Left ventricle myocardium inferior (tissue), 1 donor: ENCODE measurements at places on chromosomes 7 and 10.

DNA sequence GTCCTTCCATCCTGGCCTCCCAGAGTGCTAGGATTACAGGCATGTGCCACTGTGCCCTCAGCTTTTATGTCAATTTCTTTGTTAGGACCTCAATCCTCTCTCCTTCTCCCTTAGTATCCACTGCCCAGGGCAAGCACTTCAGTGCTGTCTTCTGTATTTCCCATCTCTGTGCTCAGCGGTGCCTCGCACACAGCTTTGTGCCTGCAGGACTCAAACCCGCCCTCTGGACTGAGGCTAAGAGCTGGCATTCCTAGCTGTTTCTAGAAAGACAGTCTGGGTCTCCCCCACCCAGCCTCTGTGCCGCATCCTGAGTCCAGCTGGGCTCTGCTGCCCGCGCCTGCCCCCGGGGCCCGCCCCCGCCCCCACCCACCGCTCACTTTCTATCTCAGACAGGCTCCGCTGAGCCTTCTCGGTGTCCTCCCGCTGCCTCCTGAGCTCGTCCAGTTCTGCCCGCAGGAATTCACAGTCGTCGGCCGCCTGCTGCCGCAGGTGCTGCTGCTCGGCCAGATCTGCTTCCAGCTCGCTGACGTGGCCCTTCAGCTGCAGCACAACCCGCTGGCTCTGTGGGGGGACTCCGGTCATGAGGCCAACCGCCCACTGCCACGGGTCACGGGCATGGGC is 67.3 kb downstream of the SPDYE5 start:
- no peak for DNase-seq

DNA sequence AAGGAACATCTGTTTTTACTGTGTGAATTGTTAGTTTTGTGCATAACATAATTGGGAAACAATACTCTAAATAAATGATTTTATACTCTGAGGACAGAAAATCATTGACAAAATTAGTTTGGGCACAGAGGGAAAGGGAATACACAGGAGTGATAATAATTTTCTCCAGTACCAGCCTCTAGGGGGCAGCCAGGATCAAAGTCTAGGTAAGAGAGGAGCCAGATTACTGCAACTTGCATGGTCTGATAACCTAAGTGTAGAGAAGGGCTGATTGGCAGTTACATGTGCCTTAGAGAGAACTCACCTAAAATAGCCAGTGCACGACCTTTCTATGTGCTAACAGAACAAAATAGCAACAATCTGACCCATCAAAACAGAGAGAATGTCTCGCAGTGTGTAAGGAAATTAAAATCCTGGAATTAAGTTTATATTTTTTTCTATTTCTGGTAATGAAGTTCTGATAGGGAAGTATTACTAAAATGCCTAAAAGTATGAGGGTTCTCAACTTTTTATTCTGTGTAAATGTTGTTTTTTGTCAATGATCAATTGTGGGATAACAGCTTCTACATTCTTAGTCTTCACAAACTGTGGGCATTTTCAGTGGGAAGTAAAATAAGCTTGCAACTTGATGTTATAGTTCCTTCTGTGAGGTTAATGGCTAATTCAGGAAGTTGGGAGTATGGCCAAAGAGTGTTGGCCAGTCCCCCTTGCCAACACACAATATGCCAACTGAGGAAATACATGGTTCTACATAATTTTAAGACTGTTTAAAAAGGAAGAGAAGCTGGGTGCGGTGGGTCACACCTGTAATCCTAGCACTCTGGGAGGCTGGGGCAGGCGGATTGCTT is 66.4 kb downstream of the EXOC6 start:
- no peak for DNase-seq

DNA sequence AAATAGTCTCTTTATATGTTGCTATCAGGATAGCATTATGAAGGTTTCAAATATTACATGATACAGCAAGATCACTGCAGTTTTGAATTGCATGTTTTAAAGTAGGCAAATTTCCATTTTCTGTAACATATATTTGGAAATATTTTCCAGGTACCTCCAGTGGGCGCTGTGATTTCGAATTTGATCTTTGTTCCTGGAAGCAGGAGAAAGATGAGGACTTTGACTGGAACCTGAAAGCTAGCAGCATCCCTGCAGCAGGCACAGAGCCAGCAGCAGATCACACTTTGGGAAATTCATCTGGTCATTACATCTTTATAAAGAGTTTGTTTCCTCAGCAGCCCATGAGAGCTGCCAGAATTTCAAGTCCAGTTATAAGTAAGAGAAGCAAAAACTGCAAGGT is 299.0 kb downstream of the MALRD1 start:
- no peak for DNase-seq

GRCh38 chr7:124397134-124397533 is 364.3 kb upstream of the TMEM229A start:
- no peak for DNase-seq

GRCh38 chr10:105974803-105975456 is 1189.6 kb downstream of the SORCS1 start:
- no peak for DNase-seq

- no peak for DNase-seq
These were observed 139.0 kb downstream of the FGFR2 start for GRCh38 chr10:121459279-121459621.

GRCh38 chr10:22598478-22598877 is 115.9 kb downstream of the PIP4K2A start:
- no peak for DNase-seq

DNA sequence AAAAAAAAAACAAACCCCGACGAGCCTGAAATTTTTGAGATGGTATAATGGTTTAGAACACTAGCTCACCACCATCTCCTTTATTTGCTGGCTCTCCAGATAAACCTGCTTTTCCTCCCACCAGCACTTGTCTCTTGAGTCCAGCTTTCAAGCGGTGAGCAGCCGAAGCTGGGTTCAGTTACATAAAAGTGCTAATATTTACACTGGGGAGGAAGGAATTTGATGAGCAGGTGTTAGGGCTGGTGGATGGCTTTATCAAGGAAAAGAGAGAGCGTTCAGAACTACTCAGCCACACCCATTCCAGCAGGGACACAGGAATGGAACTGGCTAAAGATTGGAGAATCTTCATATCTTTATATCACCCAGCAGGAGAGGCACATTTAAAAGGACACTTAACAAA is 6.6 kb upstream of the CALML3 start:
- no peak for DNase-seq

- no peak for DNase-seq
These were observed 588.8 kb downstream of the REEP3 start for GRCh38 chr10:64109926-64110495.

GRCh38 chr7:135286876-135287275 is 53.2 kb downstream of the STRA8 start:
- DNase-seq = no peak

DNA sequence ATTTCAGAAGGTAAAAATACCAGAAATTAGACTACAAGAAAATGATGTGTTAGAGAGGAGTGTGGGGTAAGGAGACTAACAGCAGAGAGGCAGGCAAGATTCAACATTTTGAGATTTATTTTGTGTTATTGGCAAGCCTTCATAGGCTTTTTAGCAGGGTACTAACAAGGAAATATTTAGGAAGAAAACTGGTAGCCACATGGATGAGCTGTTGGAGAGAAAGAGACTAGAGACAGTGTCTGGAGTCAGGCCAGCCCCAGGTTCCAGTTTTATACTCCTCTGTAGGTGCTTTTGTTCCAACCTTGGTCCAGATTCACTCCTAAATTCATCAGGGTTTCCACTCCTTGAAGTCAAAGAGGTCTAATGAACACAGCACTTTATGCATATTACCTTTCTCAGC is 41.1 kb downstream of the GPRIN2 start:
- DNase-seq = no peak
